ENCODE measurements at places on chromosomes 3 and 15. TPM values are rescaled to one million over a fixed set of nuclear protein-coding genes. Genes with fewer than 3 reads are reported as not detected.
A peak's percentile ranks its signal among the peaks of the same experiment; 100 is the strongest.

GRCh38 chr3:87120881-87121280, 106.2 kb upstream of the CHMP2B start:
- DNase-seq, result no peak

Gene MASP1
- 0.40 TPM for total RNA-seq

GRCh38 chr3:49996016-49996415, 56.1 kb downstream of the RBM6 start:
- DNase-seq, result no peak

- no peak for DNase-seq
These were observed 129.9 kb upstream of the SAMMSON start for GRCh38 chr3:69869643-69870042.

Gene MB21D2
- total RNA-seq, result 3.0 TPM

DNA sequence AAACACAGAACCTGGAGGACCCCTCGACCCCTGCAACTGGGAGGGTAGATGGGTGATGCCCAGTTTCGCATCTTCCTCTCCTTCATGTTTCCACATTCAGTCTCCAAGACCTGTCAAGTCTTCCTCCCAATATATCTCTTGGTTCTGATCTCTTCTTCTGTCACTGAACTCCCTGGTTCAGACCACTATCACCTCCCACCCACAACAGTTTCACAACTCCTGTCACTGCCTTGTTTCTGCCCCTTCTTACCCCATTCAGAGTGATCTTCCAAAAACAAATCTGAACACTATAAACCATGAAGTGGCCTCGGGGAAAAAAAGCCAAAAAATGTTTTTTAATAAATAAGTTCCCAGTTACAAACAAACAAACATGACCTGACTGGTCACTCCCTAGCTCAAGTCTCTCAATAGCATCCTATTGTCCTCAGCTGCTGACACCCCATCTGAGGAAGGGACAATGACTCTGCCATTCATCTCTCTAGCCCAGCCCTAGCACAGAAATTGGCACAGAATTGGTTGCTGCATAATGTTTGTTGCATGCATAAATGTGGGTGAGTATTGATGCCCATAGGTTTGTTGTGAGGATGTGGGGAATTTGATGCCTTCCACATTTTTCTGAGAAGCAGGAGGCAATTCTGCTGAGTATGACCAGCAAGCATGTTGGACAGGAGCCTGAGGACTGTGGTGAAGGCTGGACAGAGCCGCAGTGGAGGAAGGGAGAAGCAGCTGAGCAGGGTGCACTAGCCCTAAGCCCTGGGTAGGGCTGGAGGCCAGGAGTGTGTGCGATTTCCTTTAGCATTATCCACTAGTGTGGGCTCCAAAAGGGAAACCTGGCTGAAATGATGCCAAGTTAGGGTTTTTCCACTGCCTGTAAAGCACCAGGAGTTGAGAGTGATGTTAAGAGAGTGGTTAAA, 12.2 kb upstream of the XYLB start:
- peak; percentile 51 for DNase-seq

DNA sequence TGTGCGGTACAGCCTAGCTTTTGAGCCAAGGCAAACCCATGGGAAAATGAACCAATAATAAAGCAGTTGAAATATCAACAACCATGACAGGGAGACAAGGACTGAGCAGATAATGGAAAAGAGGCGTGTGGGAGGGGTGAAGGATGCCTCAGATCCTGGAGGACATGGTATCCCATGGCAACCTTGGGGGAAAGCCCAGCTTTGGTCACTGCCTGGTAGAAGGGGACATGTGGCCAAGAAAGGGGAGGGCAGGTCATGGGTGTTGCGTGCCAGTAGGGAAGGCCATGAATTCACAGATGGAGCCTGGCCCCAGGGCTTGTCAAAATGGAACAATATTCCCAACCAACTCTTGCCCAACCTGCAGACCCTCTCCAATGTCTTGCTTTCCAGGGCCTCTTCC, 140.5 kb upstream of the SMAD3 start:
- DNase-seq, result no peak

GRCh38 chr3:115961380-115961779, 338.1 kb downstream of the GAP43 start:
- no peak for DNase-seq

Gene VGLL3
- 0.22 TPM for total RNA-seq

Gene CYP11A1
- not detected for total RNA-seq

DNA sequence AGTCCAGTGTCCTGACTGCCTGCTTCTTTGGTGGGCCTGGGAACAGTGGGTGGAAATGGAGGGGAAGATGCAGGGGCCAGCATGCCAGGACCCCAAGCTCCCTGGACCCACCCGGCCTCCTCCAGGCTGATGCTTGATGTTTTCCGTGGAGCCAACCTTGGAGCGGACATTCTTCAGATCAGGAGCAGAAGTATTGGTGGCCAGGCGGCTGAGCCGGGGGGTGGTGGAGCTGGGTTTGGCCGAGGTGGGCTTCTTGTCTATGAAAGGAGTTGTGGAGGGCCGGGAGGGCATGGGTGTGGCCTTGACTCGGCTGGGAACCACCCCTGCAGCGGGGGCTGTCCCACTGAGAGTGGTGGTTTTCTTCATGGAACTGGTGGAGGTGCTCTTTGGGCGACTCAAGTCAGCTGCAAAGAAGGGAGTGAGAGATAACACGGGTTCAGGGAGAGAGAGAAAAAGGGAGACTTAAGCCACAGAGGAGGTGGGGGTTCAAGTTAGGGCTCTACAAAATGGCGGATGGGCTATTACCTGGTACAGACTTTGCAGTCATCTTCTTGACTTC, 67.8 kb downstream of the DHX30 start:
- DNase-seq, result no peak

DNA sequence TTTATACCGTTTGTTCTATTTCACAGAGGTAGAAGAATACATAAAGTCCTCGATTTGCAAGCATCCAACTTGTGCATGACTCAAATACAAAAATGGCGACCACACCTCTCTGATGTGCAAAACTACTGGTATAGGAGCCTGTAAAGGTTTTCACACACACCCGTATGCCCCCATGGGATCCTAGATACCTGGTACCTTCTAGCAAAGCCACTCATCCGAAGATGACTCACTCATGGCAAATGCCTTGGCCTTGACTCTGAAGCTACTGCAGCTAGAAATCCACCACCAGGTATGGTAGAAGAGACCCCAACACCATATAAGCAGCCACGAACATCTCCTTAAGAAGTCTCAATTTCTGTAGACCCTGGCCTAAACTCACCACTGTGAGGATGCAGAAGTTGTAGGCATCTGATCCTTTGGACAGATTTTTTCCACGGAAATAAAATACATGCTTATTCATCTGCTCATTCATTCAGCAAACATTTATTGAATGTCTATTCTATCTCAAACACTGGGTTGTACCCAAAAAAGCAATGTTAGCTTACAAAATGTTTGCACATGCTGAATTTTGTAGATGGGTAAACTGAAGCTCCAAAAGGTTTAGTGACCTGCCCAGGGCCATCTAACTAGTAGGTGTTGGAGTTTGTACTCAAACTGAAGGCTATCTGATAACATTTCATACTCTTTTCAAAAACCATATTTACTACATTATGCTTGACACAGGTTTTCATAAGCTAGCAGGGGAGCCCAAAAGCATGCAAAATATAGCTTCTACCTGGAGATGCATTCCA, 158.8 kb downstream of the RORA start:
- no peak for DNase-seq

Gene ZNF445
- total RNA-seq, result 5.8 TPM

DNA sequence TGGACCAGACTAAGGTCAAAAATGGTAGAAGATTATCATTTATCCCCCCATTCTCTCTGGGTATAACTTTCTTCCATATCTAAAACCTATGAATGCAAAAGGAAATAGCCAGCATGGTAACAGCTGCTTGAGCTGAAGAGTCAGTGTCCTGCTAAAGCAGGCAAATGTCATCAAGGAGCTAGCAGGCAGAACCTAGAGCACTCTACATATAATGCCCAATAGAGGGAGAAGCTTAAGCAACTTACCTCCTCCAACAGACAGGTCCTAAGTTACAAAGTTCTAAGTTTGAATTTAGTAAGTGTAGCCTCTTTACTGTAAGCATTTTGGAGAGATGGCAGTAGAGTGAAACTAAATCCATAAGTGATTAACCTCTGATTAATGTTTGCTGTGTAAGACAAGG, 7.7 kb downstream of the RAF1 start:
- no peak for DNase-seq

- DNase-seq, result peak; percentile 25
These were observed 16.7 kb upstream of the GPR160 start for GRCh38 chr3:170021083-170021482.

- DNase-seq, result no peak
These were observed 34.2 kb upstream of the INO80 start for GRCh38 chr15:41150279-41150678.

Gene SAMD7
- total RNA-seq, result not detected

DNA sequence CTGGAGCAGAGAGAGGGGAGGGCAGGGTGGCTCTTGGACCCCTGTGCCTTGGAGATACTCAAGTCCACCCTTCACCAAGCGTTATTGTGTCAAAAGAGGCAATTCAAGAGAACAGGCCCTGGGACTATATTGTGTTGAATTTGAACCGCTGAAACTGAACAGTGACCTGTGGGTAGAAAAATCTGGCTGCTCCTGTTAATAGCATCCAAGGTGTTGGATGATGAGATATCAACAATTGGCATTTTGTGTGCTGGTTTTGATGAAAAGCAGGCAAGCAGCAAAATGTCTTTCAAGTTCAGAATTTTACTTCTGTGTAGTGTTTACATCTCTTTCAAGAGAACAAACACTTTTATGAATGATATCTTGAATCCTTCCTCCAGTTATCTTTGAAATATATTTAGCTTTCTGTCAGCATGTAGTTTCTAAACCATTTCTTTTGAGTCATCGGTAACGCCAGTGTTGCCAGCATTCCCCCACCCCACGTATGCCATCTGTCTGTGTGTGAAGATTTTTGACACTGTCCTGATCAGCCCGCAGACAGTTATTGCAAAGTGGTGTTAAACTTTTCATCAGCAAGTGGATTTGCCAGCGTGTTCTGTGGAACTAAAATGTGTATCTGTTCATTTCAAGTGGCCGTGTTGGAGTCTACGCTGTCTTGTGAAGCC, 34.8 kb downstream of the PDHB start:
- no peak for DNase-seq

- no peak for DNase-seq
These were observed 50.9 kb downstream of the LSAMP start for GRCh38 chr3:116394365-116394764.

GRCh38 chr15:38111070-38111469, 141.6 kb upstream of the SPRED1 start:
- DNase-seq, result no peak

Gene PLA2G4E
- not detected for total RNA-seq

DNA sequence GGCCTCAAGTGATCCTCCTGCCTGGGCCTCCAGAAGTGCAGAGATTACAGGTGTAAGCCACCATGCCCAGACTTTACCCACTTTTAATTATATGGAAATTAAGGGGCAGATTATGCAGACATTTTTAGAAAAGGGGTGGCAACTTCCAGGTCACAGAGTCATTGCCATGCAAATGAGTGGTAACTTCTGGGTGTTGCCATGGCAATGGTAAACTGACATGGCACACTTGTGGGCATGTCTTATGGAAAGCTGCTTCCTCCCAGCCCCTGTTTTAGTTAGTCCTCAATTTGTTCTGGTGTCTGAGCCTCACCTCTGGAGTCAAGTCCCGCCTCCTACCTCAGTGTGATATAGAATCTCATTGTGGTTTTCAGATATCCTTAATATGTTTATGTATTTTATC, 49.7 kb downstream of the PCNP start:
- DNase-seq, result no peak

Gene FBLN2
- total RNA-seq, result 2.6 TPM

- DNase-seq, result peak; percentile 44
These were observed 3.1 kb downstream of the KAT2B start for GRCh38 chr3:20043396-20043795.

Gene ATXN7
- total RNA-seq, result 6.3 TPM

DNA sequence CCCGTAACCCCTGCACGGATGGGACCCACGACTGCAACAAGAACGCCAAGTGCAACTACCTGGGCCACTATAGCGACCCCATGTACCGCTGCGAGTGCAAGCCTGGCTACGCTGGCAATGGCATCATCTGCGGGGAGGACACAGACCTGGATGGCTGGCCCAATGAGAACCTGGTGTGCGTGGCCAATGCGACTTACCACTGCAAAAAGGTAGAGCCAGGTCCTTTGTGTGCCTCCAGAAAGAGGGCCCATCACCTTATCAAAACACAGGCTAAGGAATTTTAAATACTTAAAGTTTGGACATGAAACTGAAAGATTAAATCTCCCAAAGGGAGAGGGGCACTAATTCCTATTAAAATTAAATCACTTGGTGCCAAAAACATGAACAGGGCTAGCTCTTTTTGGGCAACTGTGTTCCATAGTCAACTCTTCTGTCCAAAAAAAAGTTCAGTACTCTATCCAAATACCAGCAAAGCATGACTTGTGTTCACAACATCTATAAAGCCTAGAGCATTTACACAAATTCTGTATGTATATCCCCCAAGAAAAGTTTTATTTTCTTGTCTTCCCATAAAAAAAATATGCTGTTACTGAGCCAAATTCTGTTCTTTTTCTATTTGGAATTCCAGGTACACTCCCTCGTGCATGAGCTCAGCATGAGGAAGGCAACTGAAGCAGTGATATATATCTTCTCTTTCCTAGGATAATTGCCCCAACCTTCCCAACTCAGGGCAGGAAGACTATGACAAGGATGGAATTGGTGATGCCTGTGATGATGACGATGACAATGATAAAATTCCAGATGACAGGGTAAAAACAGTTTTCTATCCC, 9.2 kb downstream of the THBS1 start:
- DNase-seq, result peak; percentile 70

Gene CLCN2
- 1.5 TPM for total RNA-seq

DNA sequence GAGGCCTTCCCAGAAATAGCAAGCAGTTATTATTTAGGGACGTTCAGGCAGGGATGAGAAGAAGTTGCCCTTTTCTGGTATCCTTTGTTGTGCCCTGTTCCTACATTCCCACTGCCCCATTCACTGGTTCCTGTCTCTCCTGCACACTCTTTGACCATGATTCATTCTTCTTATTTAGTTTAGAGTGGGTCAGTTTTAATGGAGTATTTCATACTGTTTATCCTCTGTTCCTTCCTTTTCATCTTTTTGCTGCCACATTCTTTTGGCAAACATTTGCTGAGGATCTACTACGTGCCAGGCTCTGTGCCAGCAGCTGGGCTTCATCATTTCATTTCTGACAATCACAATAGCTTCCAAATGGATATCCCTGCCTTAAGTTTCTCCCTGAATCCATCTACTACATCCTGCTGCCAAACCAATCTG, 11.8 kb upstream of the EID1 start:
- DNase-seq, result no peak

DNA sequence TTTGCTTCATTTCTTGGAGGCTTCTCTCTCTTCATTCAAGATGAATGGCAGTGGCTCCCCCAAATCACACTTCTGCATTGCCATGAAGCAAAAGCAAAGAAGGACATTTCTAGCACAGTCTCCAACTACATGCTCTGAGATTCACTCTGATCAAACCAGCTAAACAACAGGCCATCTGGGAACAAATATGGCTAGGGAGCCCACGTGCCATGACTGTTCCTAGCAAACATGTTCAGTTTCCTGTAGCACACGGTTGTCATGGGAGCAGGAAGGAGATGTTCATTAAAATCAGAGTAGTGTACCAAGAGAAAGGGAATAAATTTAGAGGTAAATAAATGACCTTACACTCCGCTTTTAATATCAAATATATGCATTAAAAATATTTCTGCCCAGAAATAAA, 327.3 kb downstream of the GBE1 start:
- peak; percentile 36 for DNase-seq

Gene ROBO1
- total RNA-seq, result 1.1 TPM

Gene LOXL1
- total RNA-seq, result 1.1 TPM

Gene KBTBD8
- total RNA-seq, result 1.5 TPM

Gene PCSK6
- 20.0 TPM for total RNA-seq

- no peak for DNase-seq
These were observed 235.2 kb downstream of the SUCLG2 start for GRCh38 chr3:67419218-67419529.

Gene DNAJA4
- 1.6 TPM for total RNA-seq
